ENCODE measurements at places on chromosomes 11 and 22.
A peak's percentile ranks its signal among the peaks of the same experiment; 100 is the strongest.

DNA sequence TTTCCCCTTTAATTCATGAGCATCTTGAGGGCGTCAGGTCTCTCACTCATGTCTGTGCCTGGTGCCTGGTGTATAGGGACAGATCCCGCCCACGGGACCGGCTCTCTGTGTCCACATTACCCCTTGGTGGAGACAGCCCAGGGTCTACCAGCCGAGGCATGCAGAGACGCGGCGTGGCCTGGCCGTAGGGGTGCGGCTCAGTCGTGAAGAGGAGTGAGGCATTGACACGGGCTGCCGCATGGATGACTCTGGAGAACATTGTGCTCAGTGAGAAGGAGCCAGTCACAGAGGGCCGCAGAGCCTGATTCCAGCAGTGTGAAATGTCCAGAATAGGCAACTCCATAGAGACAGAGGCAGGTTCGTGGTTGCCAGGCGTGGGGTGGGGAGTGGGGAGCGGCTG is 209.8 kb downstream of the TBC1D22A start:
- DNase-seq: no peak

GRCh38 chr11:2958251-2958650 is 29.0 kb upstream of the PHLDA2 start:
- no peak for DNase-seq

DNA sequence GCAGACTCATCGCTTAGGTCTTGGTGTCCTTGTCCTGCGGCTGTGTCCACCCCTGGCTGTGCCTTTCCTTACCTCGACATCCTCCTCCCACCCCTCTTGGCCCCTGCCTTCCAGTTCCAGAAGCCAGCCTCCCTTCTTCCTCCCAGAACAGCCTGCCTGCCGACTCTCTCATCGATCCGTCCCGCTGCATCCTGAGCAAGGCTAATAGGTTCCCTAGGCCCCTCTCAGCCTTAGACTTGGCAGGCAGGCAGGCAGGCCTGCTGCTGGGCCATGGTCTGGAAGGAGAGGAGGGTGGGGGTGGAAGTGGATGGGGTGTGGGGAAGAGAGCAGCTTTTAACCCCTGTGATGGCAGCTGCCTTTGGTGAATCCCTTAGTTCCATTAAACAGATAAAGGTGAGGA is 196.7 kb upstream of the TBCEL start:
- DNase-seq: no peak

GRCh38 chr11:44695169-44695833 is 31.5 kb upstream of the TSPAN18 start:
- peak; percentile 35 for DNase-seq

- no peak for DNase-seq
These were observed 6.1 kb upstream of the WBP2NL start for GRCh38 chr22:41992496-41992895.

Measured in A673 (cell line).